ENCODE measurements at places on chromosomes 11 and 22. TPM values are rescaled to one million over a fixed set of nuclear protein-coding genes. Genes with fewer than 3 reads are reported as not detected.

APOBEC3H gene
- total RNA-seq = 0.67 TPM

- no peaks in the 10 kb centered on the region for H3K27me3 ChIP-seq
- DNase-seq = no peak
- no peaks in the 10 kb centered on the region for H3K36me3 ChIP-seq
- no peak overlapping the region for H3K27ac ChIP-seq
Observed at GRCh38 chr11:127157225-127157624, 156.7 kb upstream of the KIRREL3 start.

DNA sequence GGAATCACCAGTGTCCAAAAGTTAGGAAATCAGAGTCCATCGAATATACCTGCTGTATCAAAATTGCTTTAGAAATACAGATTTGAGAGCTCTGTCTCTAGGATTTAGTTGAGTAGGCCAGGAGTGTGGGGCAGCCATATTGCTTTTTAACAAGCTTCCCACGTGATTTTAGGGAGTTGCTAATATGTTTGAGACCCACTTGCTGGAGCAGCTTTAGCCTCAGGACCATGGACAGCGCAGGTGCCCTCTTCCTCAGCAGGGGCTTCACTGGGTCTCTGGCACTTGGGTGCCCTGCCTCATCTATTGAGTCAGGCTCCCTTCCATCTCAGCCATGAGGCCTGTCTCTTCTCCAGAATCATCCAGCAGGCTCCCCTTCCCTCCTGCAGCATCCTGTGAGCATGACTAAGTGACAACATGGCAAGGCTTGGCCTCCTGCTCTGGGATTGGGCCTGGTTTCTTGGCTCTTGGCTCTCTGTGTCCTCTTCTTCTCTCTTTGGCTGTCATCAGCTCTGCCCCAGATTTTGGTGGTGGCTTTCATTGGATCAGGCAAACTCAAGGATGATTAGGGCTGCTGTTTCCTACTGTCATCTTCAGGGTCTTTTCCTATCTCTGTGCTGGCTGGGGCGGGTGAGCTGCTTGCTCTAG is 70.0 kb downstream of the SGSM1 start:
- H3K4me3 ChIP-seq = no peak overlapping the region
- no peaks in the 10 kb centered on the region for H3K27me3 ChIP-seq
- no peaks in the 10 kb centered on the region for H3K4me1 ChIP-seq
- no peak overlapping the region for H3K27ac ChIP-seq
- H3K36me3 ChIP-seq = no peaks in the 10 kb centered on the region
- no peak for DNase-seq

DNA sequence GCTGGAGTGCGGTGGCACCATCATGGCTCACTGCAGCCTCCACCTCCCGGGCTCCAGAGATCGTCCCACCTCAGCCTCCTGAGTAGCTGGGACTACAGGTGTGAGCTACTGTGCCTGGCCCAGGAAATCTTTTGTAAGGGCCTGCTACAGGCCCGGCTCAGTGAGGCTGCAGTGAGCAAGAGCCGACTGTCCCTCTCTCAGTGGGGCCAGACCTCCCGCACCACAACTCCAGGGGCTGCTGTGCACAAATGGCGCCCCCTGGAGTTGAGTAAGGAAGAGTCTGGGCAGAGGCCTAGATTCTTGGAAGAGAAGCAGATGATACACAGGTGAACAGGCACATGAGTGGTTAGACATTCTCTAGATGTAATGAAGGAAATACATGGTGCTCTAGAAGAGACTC is 7.0 kb downstream of the SERHL2 start:
- DNase-seq = no peak
- no peaks in the 10 kb centered on the region for H3K4me1 ChIP-seq
- no peaks in the 10 kb centered on the region for H3K36me3 ChIP-seq
- no peak overlapping the region for H3K4me3 ChIP-seq
- H3K27ac ChIP-seq = no peak overlapping the region

DNA sequence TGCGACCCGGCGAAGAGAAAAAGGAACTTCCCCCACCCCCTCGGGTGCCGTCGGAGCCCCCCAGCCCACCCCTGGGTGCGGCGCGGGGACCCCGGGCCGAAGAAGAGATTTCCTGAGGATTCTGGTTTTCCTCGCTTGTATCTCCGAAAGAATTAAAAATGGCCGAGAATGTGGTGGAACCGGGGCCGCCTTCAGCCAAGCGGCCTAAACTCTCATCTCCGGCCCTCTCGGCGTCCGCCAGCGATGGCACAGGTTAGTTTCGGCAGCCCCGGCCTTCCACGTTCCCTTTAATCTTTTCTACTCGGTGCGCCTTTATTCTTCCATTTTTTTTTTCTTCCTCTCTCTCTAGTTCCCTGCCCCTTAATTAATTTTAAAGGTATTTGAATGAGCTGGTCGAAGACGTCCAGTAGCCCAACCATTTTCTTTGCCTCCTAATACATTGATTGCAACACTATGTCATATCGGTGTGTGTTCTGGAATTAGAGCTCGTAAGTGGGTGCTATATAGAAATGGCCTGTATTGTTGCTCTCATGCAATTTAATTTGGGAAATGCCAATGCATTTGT is 537 bp downstream of the EP300 start:
- H3K4me1 ChIP-seq = peaks cover 23% of the 10 kb centered on the region
- no peaks in the 10 kb centered on the region for H3K36me3 ChIP-seq
- no peaks in the 10 kb centered on the region for H3K27me3 ChIP-seq
- peak overlapping the region; percentile 86 for H3K27ac ChIP-seq
- peak overlapping the region; percentile 97 for H3K4me3 ChIP-seq
- DNase-seq = peak; percentile 33

- DNase-seq = no peak
- H3K4me1 ChIP-seq = no peaks in the 10 kb centered on the region
- H3K27ac ChIP-seq = no peak overlapping the region
- H3K36me3 ChIP-seq = peaks cover 13% of the 10 kb centered on the region
Observed at GRCh38 chr11:57543593-57543992, 6.2 kb downstream of the SMTNL1 start.
